ENCODE measurements at places on chromosomes 16 and 17.

DNA sequence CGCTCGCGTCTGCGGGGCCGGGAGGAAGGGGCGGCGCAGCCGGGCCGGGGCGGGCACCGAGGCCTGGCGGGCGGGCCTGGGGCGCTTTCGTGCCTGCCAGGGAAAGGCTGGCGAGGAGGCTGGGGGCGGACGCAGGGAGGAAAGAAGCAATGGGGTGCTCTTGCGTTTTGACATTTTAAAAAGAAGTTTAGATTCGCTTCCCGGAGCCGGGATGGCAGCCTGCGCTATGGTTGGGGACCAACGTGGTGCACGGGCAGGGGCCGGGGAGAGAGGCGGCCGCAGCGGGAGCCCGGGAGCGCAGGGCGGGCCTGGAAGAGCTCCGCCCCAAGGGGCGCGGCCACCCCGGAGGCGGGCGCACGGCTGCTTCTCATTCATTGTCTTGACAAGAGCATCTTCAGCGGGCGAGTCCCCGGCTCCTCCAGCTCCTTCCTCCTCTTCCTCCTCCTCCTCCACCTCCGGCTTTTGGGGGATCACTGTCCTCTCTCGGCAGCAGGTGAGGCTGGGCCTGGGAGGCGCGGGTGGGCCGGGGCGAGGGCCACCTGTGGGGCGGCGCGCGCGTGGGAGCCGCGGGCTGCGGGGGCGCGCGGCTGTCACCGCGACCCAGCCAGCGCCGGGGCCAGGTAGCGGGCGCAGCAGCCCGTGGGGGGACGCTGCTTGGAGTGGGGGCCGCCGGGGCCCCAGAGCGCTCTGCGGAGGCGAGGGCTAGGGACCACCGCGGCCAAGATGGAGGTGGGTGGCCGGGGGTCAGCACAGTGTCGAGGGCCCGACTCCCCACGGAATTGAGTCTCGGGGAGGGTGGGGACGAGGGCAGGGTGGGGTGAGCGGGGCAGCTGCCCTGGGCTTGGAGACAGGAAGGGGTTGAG is at the start of gene CORO1A:
CORO1A (plus strand) TSS at position 370 of the 863 bp plus-strand sequence. CDS start 1,608 bp downstream, outside the sequence.
- DNase-seq: peak; percentile 80

DNA sequence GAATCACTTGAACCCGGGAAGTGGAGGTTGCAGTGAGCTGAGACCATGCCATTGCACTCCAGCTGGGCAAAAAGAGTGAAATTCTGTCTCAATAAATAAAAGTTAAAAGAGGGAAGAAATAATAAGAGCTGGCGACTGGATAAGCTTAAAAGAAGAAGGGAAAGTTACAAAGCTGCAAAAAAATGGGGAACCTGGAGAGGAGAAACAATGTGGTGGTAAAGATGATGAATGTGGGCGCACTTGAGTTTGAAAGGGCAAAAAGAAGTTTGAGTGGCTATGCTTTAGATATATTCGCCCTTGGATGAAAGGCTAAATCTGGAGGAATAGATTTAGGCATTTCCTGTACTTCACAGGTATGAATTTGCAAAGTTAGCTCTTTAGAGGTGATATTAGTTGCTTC is 53.0 kb upstream of the YPEL2 start:
- no peak for DNase-seq

- peak; percentile 71 for DNase-seq
Measured at GRCh38 chr16:1291576-1291974, 17.9 kb upstream of the UBE2I start.

GRCh38 chr17:82116246-82116645 is 18.2 kb upstream of the FASN start:
- DNase-seq: no peak

DNA sequence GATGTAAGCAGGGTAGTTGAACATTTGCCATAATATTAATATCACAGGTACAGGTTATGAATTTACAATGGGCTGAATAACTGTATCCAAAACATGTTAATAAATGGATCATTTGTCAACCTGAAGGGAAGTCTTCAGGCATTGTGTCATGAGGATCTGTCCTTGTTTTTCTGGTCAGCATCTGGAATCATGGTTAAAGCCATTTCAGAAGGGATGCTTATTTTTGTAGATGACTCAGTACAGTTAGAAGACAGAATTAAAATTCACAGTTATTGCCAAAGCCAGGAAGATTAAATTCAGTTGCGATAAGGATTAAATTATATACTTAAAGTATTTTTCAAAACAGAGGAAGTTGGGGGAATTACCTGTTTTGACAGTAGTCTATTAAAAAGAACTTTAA is 8.0 kb downstream of the PSMD11 start:
- DNase-seq: no peak

GRCh38 chr16:78988361-78988969 is 612.1 kb downstream of the MAF start:
- DNase-seq: no peak

GRCh38 chr16:84514874-84515835 is 10.7 kb upstream of the MEAK7 start:
- DNase-seq: peak; percentile 21

- no peak for DNase-seq
Measured at GRCh38 chr16:81646561-81646960, 132.5 kb upstream of the PLCG2 start.

DNA sequence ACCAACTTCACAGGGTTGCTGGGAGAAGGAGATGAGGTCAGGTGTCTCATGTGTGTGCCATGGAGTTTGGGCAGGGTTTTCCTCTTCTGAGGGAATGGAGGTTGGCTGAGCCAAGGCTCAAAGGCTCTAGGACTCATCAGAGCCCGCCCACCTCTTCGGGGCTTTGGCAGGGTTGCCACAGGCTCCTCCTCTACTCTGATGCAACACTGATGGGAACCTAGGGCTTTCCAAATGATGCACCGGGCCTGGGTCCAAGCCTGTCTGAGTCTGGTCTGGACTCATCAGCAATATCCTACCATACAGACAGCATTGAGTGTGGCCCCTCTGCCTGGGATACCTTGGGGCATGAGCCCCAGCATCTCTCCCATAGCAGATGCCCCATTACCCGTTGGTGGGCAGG is 59.5 kb upstream of the LHX1 start:
- DNase-seq: no peak

- peak; percentile 36 for DNase-seq
Measured at GRCh38 chr16:30570636-30571444, 674 bp downstream of the ZNF688 start.

DNA sequence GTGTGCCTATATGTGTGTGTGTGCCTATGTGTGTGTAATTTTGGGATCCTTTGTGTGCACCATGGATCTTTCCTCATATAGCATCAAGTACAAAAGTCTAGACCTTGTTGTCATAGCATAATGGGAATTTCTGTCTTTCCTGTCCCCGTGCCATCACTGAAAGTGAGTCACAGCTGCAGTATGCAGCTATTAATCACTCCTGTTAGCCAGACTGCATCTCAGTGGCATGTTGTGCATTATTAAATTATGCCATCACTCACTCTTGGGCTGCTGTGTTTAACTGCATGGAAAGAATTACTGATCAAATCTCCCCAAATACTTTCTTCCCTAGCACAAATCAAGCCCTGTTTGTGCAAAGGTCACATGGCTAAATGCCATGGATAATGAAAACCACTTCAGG is 92.4 kb downstream of the CBLN1 start:
- DNase-seq: no peak

DNA sequence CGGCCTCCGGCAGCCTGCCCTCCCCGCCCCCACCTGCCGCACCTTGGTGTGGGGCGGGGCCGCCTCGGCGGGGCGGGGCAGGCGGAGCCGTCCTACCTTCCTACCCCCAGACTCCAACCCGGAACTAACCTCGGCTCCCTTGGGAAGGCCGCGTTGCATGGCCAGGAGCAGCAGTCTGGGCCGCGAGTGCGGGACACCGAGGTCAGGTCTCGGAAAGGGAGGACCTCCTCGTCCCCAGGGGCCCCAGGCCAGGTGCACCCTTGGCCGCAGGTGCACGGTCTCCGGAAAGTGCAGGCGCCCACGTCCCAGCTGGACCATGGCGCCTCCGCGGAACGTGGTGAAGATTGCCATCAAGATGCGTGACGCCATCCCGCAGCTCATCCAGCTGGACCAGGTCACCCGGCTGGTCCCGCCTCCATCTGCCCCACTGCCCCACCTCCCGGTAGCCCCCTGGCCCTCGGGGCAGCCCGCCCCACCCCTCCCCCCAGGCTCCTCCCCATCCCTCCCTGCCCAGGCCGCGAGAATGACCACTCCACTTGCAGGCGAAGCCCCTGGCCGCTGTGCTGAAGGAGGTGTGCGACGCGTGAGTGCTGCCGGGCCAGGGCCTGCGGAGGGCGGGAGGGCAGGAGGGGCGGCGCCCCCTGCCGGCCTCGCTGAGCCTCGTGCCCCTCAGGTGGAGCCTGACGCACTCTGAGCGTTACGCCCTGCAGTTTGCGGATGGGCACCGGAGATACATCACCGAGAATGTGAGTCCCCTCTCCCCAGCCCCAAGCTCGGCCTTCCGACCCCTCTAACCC is at the start of gene ELMO3:
ELMO3 (plus strand) TSS at position 121 of the 797 bp plus-strand sequence; CDS start at position 317, 196 bp downstream.
- DNase-seq: no peak
